ENCODE measurements at places on chromosomes 3 and 15.
A peak's percentile ranks its signal among the peaks of the same experiment; 100 is the strongest.

- DNase-seq: no peak
These were observed 115.5 kb downstream of the GADL1 start for GRCh38 chr3:30778933-30779332.

GRCh38 chr3:35785234-35785888, 146.0 kb downstream of the ARPP21 start:
- DNase-seq: no peak

DNA sequence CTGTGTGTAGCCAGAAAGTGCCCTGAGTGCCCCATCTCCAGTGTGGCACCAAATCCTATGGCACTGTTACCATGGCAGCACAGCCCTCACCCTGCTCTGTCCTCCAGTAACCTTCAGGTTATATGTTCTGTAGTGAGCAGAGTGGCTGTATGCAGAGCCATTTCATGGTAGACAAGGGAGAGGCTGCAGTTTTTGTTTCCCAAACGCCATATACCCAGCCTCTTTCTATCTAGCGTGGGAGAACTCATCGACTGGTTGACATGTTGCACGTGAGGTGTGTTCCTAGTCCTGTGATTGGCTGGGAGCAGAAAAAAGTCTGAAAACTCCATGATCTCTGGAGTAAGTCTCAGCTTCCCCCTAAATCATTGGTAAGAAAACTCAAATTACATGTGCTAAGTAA, 2.0 kb downstream of the SIDT1 start:
- no peak for DNase-seq

- DNase-seq: no peak
These were observed 39.0 kb downstream of the IFT57 start for GRCh38 chr3:108183181-108183580.

DNA sequence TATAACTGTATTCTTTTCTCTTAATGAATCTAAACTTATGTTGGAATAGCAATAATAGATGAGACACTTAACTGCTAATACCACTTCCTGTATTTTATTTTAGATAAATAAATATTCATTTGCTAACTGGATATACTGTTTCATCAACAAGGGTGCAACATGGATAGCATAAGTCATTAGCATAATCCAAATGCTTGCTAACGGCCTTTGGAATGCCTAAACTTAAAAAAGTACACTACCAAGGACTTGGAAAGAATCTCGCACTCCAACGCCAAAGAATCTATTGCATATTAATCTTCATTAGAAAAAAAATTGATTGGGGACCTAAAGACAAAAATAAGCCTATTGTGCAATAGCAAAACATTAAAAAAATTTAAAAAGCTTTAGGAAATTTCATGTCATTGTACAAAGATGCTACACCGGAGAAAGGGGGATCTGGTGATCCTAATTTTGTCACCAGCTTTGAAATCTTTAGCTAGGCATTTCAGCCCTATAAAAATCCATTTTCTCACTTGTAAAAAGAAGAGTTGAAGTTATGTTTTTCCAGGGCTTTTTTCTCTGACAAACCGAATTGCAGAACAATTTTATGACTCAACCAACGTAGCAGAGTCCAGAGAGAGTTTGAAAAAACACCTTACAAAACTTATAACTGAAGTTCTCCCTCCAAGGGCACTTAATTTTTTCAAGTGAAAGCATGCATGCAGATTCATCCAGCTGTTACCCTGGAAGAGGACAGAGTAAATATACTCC, 4.1 kb downstream of the VGLL3 start:
- DNase-seq: no peak

- DNase-seq: no peak
These were observed 18.6 kb upstream of the SLC41A3 start for GRCh38 chr3:126102530-126102951.

DNA sequence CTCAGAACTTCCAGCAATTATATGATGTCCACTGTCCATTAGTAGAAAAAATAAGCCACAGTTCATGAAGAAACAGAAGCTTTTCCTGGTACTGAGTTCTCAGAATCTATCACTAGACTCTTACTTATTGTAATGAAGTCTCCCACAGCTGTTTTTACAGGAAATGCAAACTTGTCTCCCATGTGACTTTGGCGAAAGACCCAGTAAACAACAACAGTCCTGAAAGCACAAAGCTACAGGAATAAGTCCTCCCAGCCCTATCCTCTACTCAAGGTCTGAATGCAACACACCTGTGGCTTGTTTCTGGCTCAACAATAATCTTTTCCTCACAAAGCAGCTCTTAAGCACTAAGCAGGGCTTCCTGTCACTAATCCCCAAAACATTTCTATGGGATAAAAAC, 55.9 kb downstream of the EOMES start:
- no peak for DNase-seq

- no peak for DNase-seq
These were observed 76.7 kb upstream of the NUDT16 start for GRCh38 chr3:131304890-131305289.

DNA sequence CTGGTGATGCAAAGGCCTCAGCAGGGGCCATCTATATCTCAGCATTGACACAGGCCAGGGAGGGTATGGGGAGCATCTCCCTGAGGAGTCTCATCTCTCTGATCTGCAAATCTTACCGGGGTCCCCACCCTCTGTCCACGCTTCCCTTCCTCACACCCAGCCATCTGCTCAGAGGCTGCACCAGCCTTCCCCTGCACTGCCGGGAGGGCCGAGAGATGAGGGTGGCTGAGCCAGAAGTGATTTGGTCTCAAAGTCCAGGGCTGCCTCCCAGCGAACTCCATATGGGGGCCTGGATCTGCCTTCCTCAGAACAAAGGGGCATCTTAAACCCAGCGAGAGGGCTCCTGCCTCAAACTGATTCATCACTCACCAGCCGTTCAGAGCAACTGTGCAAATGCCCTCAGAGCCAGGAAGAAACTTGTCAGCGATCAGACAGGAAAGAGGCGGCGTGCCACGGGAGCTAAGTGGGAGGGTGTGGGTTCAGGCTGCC, 4.6 kb downstream of the IGDCC3 start:
- no peak for DNase-seq

DNA sequence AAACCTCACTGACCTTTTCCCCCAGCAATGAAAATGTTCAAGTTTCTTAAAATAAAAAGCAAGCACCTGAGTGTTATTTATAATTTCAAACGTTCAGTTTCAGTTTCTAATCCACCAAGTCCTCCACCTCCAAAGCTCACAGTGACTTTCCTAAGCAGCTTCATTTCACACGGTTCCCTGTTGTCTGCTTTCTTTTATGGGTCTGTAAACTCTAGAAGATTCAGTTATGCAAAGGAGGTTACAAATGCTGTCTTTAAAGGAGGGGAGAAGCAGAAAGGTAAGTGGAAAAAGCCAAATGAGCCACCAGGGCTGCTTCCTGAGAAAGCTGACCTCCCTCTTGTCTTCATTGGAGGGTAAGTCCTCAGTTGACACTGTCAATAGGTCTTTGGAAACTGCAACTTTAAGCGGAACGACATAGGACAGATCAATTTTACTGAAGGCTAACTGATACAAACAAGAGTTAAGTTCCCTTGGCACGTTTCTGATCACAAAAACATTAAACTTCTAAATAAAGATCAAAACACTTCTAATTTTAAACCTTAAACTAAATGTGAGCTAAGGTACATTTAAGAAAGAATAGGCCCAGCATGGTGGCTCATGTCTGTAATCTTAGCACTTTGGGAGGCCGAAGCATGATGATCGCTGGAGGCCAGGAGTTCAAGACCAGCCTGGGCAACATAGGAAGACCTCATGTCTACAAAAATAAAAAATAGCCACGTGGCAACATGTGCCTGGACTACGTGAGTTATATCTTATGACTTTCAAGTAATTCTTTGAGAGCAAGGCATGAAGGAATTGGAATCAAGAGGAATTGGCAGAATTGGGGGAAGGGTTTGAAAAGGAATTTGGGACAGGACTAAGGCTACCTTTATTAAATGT, 151.9 kb upstream of the UBE2E1 start:
- DNase-seq: no peak

- DNase-seq: peak; percentile 9
These were observed at the start of gene FBXL2 for GRCh38 chr3:33277193-33277882. TSS of gene FBXL2 (plus strand) at chr3:33277442. CDS start at chr3:33277513, 71 bp downstream.

GRCh38 chr3:172711454-172711795, 558 bp upstream of the NCEH1 start:
- no peak for DNase-seq

GRCh38 chr15:52337198-52337853, 41.7 kb upstream of the MYO5C start:
- DNase-seq: no peak

- DNase-seq: no peak
These were observed 70.0 kb downstream of the ECT2 start for GRCh38 chr3:172820492-172820891.

GRCh38 chr3:151562891-151563290, 102.0 kb upstream of the IGSF10 start:
- DNase-seq: no peak

GRCh38 chr3:164748626-164749025, 329.7 kb downstream of the SI start:
- no peak for DNase-seq

- DNase-seq: no peak
These were observed 111.8 kb upstream of the LYSMD4 start for GRCh38 chr15:99845009-99845408.
